ENCODE measurements at places on chromosomes 3 and 15.

DNA sequence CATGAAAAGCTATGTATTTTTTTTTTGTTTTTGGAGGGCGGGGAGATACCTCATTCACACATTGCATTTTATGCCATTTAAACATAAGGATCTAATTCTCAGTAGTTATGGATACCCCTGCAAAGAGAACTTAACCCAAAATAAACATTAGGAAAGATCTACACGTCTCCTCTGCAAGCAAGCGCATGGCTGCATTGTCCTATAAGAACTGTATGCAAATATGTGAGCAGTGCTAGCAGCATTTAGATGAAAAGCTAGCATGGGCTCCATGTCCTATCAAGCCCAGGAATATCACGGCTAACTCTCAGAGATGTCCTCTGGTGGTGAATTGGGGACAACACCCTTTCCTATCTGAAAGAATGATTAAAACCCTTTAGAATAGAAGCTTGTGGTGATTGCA lies 292.8 kb downstream of the MEX3B start:
- DNase-seq, result no peak

DNA sequence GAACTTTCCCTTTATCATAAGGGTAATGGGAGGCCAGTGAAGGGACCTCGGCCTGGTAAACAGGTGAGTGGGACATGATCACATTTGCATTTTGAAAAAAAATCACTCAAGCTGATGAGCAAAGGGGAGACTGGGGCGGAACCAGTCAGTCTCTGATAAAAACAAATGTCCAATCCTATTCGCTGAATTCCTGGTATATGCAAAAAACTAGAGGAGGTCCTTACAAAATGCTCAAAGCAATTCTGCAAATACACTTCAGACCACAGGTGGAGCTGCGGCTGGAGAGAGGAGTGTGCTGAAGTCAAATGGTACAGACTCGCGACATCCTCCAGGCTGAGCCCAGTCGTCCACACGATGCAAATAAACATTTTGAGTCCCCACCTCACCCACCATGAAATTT lies 166.7 kb downstream of the FOXP1 start:
- peak; percentile 56 for DNase-seq

DNA sequence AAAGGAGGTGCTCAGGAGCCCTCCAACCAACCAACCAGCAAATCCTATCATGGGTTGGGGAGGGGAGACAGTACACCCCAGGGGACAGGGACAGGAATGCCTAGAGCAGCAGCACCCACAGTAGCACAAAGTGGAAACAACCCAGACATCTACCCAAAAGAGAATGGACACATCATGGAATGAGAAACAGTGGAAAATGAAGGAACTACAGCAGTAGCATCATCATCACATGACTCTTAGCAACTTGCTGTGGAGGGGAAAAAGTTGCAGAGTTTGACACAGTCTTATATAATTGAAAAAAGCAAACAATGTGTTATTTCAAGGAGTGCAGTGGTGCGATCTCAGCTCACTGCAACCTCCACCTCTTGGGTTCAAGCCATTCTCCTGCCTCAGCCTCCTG lies 11.0 kb downstream of the C3orf22 start:
- no peak for DNase-seq

- DNase-seq, result no peak
These were observed 172.5 kb upstream of the LRIG1 start for GRCh38 chr3:66673293-66673692.

- no peak for DNase-seq
These were observed 63.3 kb upstream of the KCNMB2 start for GRCh38 chr3:178472941-178473340.

GRCh38 chr3:139764936-139765335 lies 87.2 kb upstream of the NMNAT3 start:
- no peak for DNase-seq

DNA sequence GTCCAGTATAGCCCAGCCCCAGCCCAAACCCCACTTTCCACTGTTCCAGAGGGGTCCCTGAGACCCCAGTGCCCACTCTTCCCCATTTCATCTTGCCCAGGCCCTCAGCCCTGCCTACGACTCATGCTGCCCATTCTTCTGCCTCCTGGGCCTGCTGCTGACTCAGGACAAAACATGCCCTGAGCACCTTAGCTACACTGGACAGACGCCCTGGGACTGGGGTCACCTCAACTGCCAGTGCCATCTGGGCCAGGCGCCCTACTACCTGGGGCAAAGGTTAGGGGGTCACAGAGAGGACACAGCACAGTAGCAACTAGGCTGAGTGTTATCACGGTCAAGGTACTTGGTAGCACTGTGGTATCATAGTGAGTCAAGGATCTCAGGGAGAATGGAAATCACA lies 2.6 kb upstream of the LAMB2 start:
- no peak for DNase-seq

DNA sequence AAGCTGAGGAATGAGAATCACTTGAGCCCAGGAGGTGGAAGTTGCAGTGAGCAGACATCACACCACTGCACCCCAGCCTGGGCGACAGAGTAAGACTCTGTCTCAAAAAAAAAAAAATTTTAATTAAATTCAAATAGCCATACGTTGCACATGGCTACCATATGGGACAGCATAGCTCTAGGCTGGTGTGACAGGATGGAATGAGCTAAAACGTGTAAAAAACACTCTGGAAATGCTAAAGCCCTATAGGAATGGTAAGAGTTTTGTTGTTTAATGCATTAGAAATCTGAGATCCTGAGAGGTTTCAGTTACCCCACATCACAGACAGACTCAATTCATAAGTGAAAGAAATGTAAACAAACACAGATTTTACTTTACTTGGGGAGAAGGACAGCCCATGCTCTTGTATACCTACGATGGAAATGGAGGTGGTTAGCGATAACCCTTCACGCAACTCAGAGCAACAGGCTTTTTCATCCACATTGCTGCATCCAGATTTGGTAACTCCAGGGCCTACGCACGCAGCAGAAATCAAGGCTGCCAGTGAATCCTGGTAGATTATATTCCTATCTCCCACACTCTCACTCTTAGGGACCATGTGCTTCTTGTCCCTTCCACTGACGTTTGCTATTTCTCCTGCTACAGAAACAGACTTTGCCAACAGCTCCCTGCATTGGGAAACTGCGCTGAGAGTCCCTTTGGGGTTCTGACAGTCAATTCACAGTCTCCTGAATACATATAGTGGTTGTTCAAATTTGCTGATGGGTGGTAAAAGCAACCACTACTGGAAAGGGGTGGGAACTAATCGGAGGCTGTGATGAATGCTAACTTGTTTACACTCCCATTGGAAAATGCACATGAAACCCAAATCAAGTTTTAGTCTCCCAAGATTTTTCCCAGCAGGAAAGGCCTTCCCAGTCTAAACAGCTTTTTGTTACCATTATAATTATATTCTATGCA lies 3.1 kb downstream of the SH3BP5 start:
- peak; percentile 19 for DNase-seq

DNA sequence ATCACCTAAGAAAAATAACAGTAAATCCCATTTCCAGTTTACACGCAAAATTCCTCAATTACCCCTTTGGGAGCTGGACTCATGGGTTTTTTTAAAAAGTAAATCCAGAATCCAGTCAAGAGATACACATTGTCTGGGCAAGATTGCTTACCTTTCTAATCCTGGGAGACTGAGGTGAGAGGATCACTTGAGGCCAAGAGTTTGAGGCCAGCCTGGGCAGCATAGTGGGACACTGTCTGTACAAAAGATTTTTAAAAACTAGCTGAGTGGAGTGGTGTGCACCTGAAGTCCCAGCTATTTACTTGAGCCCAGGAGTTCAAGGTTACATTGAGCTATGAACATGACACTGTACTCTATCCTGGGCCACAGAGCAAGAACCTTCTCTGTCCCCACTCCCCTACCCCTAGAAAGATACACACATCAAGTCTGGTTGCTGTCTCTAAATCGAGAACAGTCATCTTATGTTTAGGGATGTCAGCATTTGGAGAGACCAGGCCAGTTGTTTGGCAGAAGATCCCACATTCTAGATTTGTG lies 39.0 kb downstream of the DAG1 start:
- DNase-seq, result no peak

GRCh38 chr3:13594991-13595421 lies 46.1 kb downstream of the FBLN2 start:
- no peak for DNase-seq

DNA sequence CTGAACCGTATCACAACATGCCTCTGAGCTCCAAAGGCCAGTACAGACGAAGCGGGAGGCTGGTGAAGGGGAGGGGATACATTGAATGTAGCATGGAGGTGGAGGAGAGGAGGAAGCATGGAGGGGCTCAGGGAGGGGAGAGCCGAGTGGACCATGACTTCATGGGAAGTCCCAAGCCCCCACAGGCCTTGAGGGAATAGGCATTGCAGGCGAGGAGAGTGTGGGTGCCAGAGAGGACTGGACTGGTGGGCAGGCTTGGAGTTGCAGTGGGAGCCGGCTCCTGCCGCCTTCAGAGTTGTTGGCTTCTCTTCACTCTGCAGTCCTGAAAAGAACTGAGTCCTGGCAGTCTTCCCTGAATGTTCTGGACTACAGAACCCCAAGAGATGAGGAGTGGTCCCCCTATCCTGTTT lies 3.3 kb upstream of the RNU6-1 start:
- DNase-seq, result no peak

- no peak for DNase-seq
These were observed 49.8 kb downstream of the GASK1A start for GRCh38 chr3:43028678-43029490.

GRCh38 chr3:65483480-65483879 lies 555.2 kb downstream of the MAGI1 start:
- no peak for DNase-seq

Data from NCI-H2171 treated with DMSO at 0.1 percent for 48 hours (cell line).